ENCODE measurements at places on chromosomes 1 and 21.

DNA sequence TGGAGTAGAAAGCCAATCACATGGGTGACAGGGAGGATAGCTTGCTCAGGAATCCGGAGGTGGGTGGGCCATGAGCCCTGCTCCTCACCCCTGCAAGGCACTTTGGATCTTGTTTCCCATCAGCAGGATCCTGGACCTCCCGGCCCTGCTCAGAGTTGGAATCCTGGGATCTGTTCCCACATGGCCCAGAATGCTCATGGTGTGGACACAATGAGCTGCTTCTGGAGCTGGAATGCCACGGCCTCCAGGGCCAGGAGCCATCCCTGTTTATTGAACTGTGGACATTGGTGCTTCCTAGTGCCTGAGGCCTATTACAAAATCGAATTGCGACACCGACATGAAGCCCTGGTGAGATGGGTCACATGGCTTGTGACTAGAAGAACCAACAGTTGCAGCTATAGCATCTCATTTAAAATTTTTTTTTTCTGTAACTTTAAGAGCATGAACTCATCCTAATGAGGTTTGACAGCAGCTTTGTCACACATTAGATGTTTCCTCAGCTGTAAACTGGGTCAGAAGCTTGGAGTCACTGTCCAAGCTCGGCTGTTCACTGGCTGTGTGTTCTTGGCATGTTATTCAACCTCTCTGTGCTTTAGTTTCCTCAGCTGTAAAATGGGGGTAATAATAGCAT lies 40.4 kb upstream of the GOLT1A start:
- no peak for DNase-seq

- DNase-seq, result no peak
Measured at GRCh38 chr1:65279070-65279779, 30.1 kb upstream of the DNAJC6 start.

GRCh38 chr1:96987186-96987703 lies 265.7 kb downstream of the PTBP2 start:
- no peak for DNase-seq

- DNase-seq, result no peak
Measured at GRCh38 chr1:239819096-239819495, 272.6 kb upstream of the FMN2 start.

DNA sequence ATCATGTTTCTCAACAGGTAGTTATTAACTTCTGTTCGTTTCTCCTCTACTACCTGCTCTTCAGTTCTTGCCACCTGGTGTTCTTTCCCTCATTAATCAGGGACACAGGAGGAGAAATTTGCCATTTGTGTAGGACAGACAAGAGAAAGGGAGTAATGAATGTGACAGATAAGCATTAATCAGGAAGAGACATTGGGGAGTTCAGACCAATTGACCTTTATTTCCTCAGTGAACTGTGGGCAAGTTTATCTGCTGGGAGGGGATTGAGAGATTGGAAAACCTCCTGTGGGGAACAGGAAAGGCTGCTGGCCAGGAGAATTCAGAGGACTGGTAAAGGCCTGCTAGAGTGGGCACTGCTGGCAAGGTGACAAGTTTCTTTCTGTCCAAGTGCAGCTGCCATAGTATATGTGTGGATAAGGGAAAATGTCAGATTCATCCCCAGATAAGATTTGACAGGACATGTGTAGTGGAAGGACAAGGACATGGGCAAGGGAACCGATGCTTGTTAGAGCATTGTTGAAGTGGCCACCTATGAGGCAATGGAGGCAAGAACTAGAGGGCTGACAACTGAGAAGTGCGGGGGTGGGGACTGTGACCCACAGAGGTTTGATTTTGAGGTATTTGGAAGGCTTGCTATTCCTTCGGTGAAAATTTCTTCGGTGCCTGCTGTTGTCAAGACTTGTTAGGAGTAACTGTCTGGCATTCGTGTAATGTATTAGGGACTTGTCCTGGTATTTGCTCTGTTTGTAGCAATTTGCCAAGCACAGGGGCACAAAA lies 12.6 kb downstream of the SZT2 start:
- DNase-seq, result no peak

DNA sequence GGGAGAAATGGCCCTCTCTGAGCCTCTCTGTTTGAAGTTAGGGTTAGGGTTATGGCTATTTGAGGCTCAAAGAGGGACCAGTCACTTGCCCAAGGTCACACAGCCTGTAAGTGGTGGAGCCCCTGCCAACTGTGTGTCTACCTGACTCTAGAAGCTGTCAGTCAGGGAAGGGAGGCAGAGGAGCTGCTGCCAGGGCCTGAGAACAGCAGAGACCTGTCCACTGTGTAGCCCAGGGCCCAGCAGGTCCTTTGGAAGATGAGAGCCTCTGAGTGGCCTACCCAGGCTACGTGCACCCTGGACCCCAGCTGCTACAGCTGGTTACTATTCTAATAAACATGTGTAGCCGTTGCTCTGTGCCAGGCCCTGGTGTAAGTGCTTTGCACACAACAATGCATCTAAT lies 15.1 kb upstream of the EDN2 start:
- DNase-seq, result no peak

DNA sequence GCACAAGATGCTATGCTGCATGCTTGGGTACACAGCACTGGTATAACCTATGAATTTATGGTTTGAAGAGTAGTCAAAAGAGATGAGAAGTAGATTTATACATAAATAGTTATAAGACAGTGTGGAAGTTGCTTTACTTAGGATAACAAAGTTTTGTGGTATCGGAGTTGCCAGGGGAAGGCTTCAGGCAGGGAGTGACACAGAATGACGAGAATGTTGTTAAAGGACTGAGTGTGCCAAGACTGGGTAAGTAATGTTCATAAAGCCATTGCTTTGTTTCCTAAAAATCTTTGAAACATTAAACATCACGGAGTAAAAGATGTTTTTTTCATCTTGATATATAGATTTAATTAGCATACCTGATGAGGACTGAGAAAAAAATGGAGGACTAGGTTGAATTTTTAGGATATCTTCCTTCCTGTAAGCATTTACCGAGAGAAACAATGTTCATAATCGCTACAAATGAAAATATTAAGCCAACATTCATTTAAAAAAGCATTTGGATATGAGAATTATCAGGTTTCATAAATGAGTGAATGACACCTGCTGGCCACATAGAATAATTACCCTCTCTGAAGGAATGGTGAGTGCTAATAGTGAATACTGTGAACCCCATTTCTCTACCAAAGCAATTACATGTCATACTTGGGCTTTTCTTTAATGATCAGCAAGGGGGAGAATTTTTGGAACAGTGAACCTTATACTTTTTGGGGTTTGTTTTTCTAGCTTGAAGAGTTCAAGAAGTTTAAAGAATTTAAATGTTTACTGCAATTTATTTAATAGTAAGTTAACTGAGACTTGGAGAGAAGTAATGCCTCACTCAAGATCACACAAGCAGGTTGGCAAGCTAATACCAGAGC lies 28.4 kb downstream of the EXTL2 start:
- no peak for DNase-seq

DNA sequence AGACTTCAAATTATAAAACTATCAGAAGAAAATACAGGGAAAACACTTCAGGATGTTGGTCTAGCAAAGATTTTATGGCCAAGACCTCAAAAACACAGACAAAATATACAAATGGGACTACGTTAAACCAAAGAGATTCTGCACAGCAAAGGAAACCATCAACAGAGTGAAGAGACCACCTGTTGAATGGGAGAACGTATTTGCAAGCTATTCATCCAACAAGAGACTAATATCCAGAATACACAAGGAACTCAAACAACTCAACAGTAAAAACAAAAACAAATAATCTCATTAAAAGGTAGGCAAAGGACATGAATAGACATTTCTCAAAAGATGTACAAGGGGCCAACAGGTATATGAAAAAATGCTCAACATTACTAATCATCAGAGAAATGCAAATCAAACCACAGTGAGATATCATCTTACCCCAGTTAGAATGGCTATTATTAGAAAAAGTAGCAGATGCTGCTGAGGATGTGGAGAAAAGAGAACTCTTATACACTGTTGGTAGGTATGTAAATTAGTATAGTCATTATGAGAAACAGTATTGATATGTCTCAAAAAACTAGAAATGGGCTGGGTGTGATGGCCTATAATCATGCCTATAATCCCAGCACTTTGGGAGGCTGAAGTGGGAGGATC lies 112.6 kb downstream of the LRIG2 start:
- DNase-seq, result no peak

DNA sequence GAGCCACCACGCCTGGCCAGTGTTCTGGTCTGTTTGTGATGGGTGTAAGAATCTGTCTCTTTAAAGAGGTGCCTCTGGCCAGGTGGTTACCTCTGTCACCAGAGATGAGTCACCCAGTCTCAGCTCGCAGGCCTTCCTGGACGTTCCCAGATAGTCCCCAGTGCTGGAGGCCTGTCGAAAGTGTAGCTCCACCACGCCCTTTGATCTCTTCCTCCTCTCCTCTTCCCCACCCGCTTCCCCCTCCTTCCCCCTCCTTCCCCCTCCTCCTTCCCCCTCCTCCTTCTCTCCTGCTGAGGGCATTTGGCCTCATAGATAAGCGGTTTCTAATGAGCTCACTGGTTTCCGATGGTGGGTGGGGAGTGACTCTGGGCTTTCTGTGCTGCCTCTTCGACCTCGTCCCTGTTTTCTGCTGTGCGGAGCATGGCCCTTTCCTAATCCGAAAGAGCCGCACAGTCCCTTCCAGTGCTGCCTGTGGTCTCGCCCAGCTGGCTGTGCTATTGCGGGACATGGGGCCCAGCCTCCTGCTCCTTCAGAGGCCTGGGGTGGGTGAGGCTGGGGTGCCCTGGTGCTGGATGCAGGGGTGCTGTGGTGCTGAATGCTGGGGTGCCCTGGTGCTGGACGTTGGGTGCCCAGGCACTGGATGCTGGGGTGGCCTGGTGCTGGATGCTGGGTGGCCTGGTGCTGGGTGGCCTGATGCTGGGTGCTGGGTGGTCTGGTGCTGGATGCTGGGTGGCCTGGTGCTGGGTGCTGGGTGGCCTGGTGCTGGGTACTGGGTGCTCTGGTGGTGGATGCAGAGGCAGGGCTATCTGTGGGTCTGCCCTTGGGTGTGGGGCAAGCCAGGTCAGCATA lies 19.2 kb downstream of the AGPAT3 start:
- no peak for DNase-seq

GRCh38 chr1:216723274-216723780 lies at the start of gene ESRRG:
TSS of gene ESRRG (minus strand) at chr1:216723429. CDS start at chr1:216723299, 130 bp downstream.
- no peak for DNase-seq

- no peak for DNase-seq
Measured at GRCh38 chr1:203049576-203050180, 23.4 kb downstream of the PPFIA4 start.

GRCh38 chr1:239899747-239900146 lies 191.9 kb upstream of the FMN2 start:
- DNase-seq, result no peak

DNA sequence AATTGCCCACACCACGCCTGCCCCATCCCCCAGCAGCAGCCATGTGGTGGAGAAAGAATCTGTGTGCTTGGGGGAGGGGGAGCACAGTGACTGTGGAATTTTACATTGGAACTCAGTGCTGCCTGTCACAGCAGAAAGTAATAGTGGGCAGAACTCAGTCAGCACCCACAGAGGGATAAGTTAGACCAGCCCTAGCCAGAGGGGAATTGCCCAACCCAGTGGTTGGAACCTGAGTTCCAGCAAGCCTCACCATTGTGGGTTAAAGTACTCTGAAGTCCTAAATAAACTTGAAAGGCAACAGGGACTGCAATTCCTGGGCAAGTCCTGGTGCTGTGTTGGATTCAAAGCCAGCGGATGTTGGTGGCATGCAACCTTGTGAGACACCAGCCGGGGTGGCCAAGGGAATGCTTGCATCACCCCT lies 88.8 kb downstream of the MRPL39 start:
- no peak for DNase-seq

DNA sequence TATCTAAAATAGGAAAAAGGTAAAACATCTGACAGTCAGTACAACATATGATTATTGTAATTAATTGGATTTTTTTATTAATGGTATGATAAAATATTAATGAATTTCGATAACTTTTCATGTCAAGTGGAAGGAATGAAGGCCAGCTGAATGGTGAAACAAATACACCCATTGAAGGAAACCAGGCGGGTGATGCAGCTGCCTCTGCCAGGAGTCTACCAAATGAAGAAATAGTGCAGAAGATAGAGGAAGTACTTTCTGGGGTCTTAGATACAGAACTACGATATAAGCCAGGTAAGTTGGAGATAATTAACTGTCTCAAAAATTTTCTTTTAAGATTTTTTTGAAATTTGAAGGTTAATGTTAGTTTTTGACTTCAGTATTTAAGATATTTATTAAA lies 3.2 kb downstream of the SON start:
- DNase-seq, result no peak

- DNase-seq, result no peak
Measured at GRCh38 chr1:246121533-246121932, 385.5 kb downstream of the SMYD3 start.

DNA sequence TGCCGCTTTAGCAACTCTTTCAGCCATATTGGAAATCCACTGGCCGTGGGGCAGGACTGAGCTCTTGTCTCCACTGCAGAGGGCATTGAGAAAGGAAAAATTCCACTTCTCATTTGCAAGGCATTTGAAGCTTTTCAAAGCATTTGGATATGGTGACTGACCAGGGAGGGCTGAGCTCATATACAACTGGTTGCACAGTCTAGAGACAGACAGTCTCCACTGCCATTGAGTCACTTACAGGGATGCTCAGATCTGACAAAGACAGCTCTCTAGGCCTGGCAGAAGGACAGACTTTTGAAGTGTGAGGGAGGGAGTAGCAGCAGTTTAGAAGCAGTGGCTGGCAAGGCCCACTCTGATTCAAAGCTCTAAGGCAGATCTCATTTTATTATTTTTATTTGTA lies 24.2 kb downstream of the NCF2 start:
- DNase-seq, result no peak

- no peak for DNase-seq
Measured at GRCh38 chr1:101141376-101141775, 95.4 kb upstream of the S1PR1 start.

GRCh38 chr1:207851696-207852095 lies 59.2 kb downstream of the CD34 start:
- no peak for DNase-seq

DNA sequence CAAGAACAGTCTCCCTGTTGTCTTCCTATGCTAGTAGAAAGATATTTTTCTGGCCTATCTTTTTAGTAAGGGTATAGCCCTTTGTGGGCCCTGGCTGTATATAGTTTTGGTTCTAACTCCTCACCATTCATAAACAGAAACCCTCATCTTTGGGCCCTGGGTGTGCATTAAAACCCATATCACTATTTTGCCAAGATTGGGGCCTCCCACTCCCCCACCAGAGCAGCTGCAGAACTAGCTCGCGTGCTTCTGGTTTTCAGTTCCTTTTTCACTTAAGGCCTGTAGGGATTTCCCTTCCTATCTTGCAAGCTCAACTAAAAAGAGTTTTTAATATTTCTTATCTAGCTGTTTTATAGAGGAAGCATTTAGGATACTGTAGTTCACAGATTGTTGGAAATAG lies 106.4 kb downstream of the RGL1 start:
- no peak for DNase-seq

Data from activated effector memory CD4-positive, alpha-beta T cell treated with Interleukin-2 at 50 U/mL for 16 hours (primary cell).